ENCODE measurements at places on chromosomes 12 and 14. TPM values are rescaled to one million over a fixed set of nuclear protein-coding genes. Genes with fewer than 3 reads are reported as not detected.

GSKIP gene
- polyA plus RNA-seq: 20.1 TPM

POTEM gene
- not detected for polyA plus RNA-seq

TC2N gene
- 9.2 TPM for polyA plus RNA-seq

CCDC196 gene
- not detected for polyA plus RNA-seq

DNA sequence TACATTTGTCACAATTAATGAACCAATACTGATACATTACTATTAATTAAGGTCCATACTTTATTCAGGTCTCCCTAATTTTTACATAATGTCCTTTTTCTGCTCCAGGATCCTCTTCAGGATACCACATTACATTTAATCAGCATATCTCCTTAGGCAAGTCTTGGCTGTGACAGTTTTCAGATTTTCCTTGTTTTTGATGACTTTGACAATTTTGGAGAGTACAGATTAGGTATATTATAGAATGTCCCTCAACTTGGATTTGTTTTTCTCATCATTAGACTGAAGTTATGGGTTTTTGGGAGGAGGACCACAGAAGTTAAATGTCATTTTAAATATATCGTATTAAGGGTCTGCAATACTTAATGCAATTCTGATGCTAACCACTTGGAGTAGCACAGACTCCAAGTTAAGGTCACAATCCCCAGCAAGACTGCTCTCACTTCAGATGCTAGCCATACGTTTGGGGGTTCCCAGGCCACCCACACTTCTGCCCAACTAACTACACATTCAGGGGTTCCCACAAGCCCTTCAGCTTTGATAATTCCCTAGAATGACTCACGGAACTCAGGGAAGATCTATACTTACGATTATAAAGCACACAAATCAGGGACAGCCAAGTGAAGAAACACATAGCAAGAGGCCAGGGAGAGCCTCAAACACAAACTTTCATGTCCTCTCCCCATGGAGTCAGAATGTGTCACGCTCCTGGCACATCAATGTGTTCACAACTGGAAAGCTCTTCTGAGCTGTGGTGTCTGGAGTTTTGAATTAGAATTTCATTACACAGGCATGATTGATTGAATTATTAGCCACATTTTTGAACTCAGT is 17.0 kb upstream of the NUBPL start:
- peak; percentile 13 for DNase-seq
- no peaks in the 10 kb centered on the region for H3K27me3 ChIP-seq
- no peaks in the 10 kb centered on the region for H3K36me3 ChIP-seq

- H3K27ac ChIP-seq: peak overlapping the region; percentile 89
- no peak overlapping the region for H3K4me3 ChIP-seq
- DNase-seq: no peak
- H3K4me1 ChIP-seq: peaks cover 71% of the 10 kb centered on the region
- no peaks in the 10 kb centered on the region for H3K27me3 ChIP-seq
Observed at GRCh38 chr12:6820166-6820565, 1.5 kb upstream of the GPR162 start.

DNA sequence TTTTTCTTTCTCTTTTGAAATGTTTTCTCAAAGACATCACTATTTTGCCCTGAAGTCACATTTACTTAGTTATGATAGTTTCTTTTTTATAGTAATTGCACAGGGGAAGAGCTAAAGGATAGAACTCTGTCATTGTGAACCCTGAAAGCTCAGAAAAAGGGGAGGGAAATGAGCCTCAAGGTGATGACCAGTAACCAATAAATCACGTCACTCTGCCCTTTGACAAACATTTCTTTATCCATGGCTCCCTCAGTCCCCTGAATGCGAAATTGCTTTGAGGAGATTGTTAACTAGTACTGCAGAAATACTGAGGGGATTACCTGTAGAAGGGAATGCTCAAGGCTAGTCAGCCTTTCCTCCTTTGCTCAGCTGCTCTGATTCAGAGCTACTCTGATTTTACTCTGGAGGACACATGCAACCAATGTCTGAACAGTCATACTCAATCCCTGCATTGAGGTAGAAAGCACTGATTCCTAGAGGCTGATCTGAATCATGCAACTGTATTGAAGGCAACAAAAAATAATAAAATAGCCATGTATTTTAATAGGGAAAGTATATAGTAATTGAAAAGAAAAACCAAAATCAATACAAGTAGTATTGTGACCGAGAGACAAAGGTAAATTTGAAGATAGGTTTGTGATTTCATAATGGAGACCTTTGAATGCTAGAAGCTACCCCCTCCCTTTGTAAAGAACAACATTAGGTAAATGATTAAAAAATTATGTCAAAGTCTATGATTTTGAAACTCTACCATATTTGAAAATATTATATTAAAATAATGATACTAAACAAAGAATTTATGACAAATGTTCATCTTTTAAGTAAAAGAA is 24.7 kb downstream of the SLCO1B1 start:
- no peaks in the 10 kb centered on the region for H3K27me3 ChIP-seq
- no peak overlapping the region for H3K27ac ChIP-seq

DNA sequence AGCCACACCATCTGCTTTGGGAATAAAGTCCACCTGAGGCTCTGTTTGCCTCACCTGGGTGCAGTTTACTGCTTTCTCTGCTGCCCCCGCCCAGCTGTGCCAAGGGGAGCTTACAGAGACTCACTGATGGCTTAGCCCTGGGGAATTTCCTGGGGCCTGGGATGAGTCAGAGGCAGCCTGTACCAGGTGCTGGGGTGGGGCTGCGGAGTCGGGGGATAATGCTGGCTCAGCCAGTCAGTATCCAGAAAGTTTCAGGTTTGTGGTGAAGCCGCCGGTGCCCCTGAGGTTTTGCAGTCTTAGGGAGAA is 22.3 kb downstream of the PLEKHG3 start:
- DNase-seq: no peak
- peaks cover 38% of the 10 kb centered on the region for H3K4me1 ChIP-seq
- no peak overlapping the region for H3K4me3 ChIP-seq

GRCh38 chr12:122848471-122849351 is 13.5 kb downstream of the HIP1R start:
- no peak for DNase-seq
- no peaks in the 10 kb centered on the region for H3K27me3 ChIP-seq
- peaks cover 77% of the 10 kb centered on the region for H3K36me3 ChIP-seq
- peaks cover 87% of the 10 kb centered on the region for H3K4me1 ChIP-seq
- H3K4me3 ChIP-seq: no peak overlapping the region
- H3K27ac ChIP-seq: no peak overlapping the region

DNA sequence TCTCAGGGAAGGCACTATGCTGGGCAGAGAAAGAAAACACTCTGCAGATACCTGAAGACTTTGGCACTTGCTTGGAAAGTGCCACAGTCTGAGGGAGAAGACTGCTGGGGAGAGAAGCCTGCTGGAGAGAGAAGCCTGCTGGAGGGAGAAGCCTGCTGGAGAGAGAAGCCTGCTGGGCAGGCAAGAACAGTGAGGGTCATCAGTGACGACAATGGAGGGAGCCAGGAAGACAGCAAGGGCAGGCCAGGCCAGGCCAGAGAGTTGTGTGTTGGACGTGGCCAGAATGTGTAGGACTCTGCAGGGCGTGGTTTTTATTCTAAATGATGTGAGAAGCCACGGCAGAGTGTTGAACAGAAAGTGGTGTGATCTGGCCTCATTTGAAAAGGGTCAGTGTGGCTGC is 185.3 kb upstream of the ABCD2 start:
- no peaks in the 10 kb centered on the region for H3K27me3 ChIP-seq
- no peaks in the 10 kb centered on the region for H3K36me3 ChIP-seq
- no peak for DNase-seq
- no peak overlapping the region for H3K4me3 ChIP-seq
- H3K4me1 ChIP-seq: no peaks in the 10 kb centered on the region

GRCh38 chr14:70906793-70907175 is 475 bp upstream of the PCNX1 start:
- no peaks in the 10 kb centered on the region for H3K36me3 ChIP-seq
- peaks cover 1% of the 10 kb centered on the region for H3K4me1 ChIP-seq
- no peaks in the 10 kb centered on the region for H3K27me3 ChIP-seq

GRCh38 chr14:100537446-100538350 is 49.5 kb downstream of the BEGAIN start:
- H3K4me1 ChIP-seq: peaks cover 48% of the 10 kb centered on the region
- peak overlapping the region; percentile 78 for H3K27ac ChIP-seq
- no peaks in the 10 kb centered on the region for H3K27me3 ChIP-seq
- H3K36me3 ChIP-seq: peaks cover 65% of the 10 kb centered on the region

GRCh38 chr12:113233967-113234366 is 12.7 kb downstream of the TPCN1 start:
- no peaks in the 10 kb centered on the region for H3K27me3 ChIP-seq
- peaks cover 27% of the 10 kb centered on the region for H3K36me3 ChIP-seq
- no peak for DNase-seq
- H3K27ac ChIP-seq: no peak overlapping the region
- H3K4me3 ChIP-seq: no peak overlapping the region

GRCh38 chr12:39392154-39392925 is 50.6 kb downstream of the KIF21A start:
- H3K4me3 ChIP-seq: no peak overlapping the region
- no peaks in the 10 kb centered on the region for H3K36me3 ChIP-seq
- peaks cover 4% of the 10 kb centered on the region for H3K4me1 ChIP-seq
- no peak overlapping the region for H3K27ac ChIP-seq
